HL-60 (cell line): ENCODE measurements at places on chromosomes 12 and 14.

DNA sequence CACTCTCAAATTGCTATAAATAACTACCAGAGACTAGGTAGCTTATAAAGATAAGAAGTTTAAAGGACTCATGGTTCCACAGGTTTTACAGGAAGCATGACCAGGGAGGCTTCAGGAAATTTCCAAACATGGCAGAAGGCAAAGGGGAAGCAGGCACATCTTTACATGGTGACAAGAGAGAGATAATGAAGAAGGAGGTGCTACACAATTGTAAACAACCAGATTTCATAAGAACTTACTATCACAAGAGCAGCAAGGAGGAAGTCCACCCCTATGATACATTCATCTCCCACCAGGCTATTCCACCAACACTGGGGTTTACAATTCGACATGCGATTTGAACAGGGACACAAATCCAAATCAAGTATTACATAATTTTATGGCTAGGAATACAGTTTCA is 257.7 kb downstream of the BTG1 start:
- peak; percentile 34 for DNase-seq

- no peak for DNase-seq
These were observed 17.2 kb downstream of the ADCY6 start for GRCh38 chr12:48771588-48772112.

GRCh38 chr14:100988411-100988900 is 84.9 kb upstream of the RTL1 start:
- DNase-seq, result no peak

- DNase-seq, result no peak
These were observed 203.9 kb upstream of the KITLG start for GRCh38 chr12:88784166-88784565.

- no peak for DNase-seq
These were observed 2.1 kb downstream of the PLXNC1 start for GRCh38 chr12:94150240-94151121.

GRCh38 chr12:88600272-88600671 is 20.0 kb upstream of the KITLG start:
- no peak for DNase-seq

- no peak for DNase-seq
These were observed 592 bp upstream of the USP15 start for GRCh38 chr12:62259631-62259992.

DNA sequence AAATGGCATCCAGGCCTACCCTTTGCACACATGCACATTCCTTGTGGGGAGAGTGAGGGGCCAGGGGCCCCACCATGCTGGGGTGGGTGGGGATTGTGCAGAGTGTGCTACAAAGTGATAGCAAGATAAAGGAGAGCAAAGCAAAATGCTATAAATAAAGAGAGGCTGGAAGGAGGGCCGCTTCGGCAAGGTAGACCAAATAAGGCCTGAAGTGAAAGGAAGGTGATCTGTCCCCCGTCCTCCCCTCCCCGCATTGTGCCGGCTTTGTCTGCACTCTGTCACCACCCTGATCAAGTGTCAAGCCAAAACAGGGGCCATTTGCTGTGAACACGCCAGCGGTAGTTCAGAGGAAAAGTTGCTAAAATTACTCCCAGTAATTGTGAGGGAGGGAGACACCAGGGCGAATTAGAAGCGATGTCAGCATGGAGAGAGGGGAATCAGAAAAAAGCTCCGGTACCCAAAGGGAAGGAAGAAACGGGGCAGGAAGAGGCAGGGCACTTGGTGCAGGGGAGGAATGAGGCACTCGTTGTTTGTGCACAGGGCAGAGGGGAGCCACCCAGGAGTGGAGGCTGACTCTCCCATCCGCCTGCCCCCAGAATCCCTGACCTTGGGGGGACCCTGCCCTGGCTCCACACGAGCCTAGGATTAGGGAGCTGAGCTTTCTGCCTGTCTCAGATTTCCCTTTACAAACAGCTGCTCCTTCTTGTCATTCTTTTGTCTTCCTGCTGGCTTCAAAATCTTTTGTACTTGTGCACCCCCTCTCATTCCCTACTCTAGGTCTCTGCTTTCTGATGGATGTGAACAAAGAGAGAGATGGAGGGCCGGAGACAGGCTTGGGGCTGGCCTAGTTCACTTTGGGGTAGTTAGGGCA is 2.9 kb upstream of the MYH7 start:
- no peak for DNase-seq

DNA sequence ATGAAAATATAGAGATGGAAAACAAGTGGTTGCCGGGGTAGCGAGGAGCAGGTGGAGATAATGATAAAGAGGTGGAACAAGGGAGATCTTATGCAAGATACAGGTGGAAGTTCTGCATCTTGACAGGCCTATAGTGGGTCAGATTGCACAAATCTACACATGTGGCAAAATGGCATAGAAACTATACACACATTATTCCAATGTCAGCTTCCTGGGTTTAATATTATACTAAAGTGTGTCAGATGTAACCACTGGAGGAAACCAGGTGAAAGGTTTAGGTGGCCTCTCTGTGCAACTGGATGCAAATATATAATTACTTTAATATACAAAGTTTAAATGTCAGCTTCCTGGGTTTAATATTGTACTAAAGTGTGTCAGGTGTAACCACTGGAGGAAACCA is 1.1 kb downstream of the SLC38A4 start:
- DNase-seq, result no peak

DNA sequence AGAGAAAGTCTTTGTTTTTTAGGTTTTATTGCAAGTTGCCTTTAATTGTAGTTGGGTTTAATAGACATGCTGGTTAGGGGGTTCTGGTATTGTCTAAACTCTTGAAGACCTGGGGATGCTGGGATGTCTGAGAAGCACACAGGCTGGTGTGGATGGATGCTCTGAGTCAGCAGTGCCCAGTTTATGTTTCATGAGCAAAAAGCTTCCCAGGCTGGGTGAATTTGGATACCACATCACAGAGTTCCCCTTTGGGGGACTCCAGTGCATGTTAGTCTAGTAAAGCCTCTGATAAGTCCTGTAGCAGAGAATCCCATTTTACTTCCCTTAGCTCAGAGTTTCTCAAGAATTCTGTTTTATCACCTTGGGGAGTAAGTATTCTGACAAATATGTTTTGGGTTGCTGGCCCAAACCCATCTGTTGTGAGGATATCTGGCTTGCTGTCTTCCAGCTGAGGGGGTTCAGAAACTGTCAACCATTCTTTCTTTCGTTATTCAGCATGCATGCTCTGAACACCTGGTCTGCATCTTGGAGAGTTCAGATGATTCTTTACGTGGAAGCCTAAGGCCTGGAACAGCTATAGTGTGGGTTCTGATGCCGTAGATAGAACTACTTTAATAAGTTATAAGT is 509.1 kb downstream of the VRK1 start:
- DNase-seq, result no peak

GRCh38 chr14:51925980-51926379 is 63.4 kb upstream of the RTRAF start:
- DNase-seq, result no peak

GRCh38 chr12:103656291-103656690 is 69.2 kb downstream of the STAB2 start:
- no peak for DNase-seq

DNA sequence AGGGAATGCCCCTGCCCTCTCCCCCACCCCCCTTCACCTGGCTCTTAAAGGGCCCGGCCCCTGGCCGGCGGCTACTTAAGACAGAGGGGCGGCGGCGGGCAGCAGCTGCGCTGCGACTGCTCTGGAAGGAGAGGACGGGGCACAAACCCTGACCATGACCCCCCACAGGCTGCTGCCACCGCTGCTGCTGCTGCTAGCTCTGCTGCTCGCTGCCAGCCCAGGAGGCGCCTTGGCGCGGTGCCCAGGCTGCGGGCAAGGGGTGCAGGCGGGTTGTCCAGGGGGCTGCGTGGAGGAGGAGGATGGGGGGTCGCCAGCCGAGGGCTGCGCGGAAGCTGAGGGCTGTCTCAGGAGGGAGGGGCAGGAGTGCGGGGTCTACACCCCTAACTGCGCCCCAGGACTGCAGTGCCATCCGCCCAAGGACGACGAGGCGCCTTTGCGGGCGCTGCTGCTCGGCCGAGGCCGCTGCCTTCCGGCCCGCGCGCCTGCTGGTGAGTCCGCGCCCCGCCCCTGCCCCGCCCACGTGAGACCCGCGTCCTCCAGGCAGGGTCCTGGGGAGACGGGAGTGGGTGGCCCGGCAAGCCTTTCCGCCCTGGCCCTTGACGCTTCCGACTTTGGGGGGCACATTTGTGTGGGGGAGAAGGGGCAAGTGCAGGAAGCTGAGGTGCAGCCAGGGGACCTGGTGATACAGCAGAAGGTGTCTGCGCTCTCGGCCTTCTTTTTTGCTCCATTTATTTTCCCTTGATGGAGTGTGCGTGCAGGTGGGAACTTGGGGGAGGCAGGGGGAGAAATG is at the start of gene IGFBP6:
IGFBP6 (plus strand) TSS at position 104 of the 790 bp plus-strand sequence; CDS start at position 155, 51 bp downstream.
- peak; percentile 54 for DNase-seq

DNA sequence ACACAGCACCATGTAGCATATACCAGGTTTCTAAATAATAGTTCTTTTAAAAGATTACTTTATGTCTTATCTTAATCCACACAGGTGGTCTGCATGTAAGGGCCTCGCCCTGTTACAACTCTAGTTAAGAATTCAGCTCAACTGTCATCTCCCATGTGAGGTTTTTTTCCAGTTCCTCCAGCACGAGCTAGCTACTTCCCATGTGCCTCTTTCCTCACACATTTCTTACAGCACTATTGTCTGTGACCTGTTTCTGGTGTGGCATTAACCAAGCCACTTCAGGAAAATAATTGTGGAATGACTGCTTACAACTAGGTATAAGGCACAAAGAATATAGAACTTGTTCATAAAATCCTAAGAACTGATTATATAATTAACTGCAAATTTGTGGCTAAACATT is 65.5 kb downstream of the SH2B3 start:
- no peak for DNase-seq

- no peak for DNase-seq
These were observed 55.9 kb downstream of the AACS start for GRCh38 chr12:125121106-125121505.

DNA sequence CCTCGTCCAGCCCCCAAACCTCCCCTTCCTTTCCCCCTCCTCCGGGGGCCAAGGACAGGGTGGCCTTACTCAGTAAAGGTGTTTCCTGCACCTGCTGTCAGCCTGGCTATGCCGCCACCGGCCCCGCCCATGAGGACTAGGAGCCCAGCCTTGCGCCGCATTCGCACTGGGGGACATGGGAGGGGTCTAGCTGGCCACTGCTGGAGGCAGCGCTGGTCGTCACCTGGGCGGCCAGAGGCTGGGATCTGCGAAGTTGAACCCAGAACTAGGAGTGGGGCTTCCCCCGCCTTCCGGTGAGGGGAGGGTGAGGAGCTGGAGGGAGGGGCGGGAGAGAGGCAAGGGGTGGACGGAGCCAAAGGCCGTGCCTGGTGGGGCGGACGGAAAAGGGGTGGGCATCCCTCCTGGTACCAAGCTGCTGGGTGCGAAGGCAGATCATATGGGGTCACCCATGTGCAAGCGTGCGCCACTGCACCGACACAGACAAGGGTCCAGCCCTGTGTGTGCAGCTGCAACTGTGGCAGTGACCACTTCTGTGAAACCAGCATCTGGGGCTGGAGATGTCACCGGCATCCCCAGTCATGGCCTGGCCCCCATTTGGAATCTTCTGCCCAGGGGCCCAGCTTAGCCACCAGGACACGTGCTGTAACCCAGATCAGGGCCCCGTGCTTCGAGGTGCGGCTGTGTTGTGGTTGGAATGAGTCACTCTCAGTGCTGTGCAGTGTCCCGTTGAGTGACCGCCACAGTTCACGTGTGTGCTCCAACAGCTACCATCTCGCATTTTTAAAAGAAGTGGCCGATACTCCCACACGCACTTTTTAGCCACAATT is 8.5 kb downstream of the AMN start:
- DNase-seq, result peak; percentile 43

GRCh38 chr12:19999805-20000138 is 368.6 kb upstream of the PDE3A start:
- DNase-seq, result no peak

DNA sequence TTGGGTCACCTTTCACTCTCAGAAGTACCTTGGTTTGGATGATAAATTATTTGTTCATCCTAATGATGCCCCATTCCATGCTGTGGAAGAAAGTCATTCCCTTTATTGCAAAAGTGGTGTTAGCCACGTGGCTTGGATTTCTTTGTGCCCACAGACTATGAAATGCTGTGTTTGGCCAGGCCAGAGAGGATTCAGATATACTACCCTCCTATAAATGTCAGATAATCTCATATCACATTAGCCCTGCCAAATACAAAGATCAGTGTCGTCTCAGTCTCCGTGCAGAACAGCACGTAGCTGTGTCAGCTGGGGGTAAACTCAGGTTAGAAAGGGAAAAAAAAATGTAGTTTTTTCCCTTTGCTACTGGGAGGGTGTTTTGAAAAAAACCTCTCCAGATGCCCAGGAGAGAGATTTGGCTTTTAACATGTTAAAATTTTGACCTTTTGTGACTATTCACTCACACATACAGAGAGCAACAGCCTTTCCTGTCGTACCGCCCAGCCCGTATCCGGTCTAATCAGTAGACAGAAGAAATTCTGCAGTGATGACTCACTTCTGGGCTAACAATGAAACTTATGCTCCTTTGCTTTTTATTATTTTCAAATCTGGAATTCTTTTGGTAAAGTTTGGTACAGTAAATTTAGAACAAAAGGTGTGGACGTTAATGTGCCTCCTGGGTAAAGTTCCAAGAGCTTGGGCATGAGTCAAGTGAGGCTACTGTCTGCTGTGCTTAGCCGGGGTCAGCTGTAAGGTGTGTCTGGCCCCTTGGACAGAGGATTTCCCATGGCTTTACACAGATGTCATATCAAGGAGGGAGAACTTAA is 8.5 kb upstream of the PTPRB start:
- DNase-seq, result no peak

DNA sequence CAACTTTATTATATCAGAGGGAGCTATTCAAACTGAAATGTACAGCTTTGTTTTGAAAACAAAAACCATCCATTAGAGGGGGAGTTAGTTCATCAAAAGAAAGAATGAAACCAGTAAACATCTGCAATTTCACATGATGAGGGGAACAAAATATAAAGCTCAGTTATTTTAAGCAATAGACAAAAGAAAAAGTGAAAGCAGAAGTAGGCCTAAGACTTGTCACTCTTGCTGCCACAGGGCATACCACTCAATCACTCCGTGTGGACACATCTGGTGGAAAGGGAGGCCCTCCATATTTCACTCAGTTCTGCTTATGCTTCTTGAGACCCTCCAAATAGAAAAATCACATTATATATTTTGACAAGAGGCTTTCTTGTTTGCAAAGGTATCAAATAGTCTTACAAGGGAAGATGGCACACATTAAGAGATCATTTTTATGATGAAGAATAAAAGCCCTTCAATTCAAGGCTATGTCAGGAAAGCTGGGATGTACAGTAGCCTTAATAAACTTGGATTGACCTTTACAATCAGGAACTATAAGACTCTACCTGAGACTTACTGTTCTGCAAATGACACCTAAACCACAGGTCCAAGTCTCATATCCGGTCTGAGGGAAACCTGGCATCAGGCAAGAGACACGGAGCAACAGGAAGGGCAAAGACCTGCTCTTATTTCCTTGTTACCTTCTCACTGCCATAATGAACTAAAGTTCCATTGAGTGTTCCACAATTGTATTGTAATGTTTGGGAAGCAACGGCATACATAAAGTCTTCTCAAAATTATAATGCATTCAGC is 222.5 kb upstream of the GRIP1 start:
- no peak for DNase-seq
